ENCODE measurements at places on chromosomes 12 and 14. TPM values are rescaled to one million over a fixed set of nuclear protein-coding genes. Genes with fewer than 3 reads are reported as not detected.

The ENDOU gene
- not detected for total RNA-seq

The DLGAP5 gene
- 72.1 TPM for total RNA-seq

The TMCC3 gene
- total RNA-seq, result 3.7 TPM

The THTPA gene
- total RNA-seq, result 17.0 TPM

DNA sequence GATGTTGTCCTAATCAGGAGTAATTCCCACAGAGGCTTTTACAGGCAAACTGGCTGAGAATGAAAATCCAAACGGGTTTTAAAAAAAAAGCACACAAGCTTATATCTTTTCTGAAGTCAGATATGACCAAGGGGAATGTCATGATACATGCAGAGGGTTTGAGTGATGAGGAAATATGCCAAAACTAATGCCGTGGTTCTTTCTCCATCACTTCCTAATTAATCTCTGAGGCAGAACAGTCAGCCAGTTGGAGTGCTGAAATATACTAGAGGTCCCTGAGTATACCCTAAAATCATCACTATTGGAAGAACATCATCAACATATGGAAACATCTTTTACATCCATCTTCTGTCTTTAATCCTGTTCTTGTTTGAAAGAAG lies 160.8 kb upstream of the FAR2 start:
- H3K27me3 ChIP-seq, result no peaks in the 10 kb centered on the region
- H3K4me1 ChIP-seq, result no peaks in the 10 kb centered on the region
- H3K27ac ChIP-seq, result no peak overlapping the region
- H3K36me3 ChIP-seq, result no peaks in the 10 kb centered on the region

- no peaks in the 10 kb centered on the region for H3K36me3 ChIP-seq
- no peaks in the 10 kb centered on the region for H3K27me3 ChIP-seq
- no peak overlapping the region for H3K27ac ChIP-seq
These were observed 414.8 kb upstream of the MGAT4C start for GRCh38 chr12:86670986-86671385.

GRCh38 chr12:97758194-97758501 lies 295.5 kb downstream of the RMST start:
- H3K4me3 ChIP-seq, result no peak overlapping the region
- peaks cover 17% of the 10 kb centered on the region for H3K4me1 ChIP-seq
- no peak for DNase-seq
- no peaks in the 10 kb centered on the region for H3K36me3 ChIP-seq

DNA sequence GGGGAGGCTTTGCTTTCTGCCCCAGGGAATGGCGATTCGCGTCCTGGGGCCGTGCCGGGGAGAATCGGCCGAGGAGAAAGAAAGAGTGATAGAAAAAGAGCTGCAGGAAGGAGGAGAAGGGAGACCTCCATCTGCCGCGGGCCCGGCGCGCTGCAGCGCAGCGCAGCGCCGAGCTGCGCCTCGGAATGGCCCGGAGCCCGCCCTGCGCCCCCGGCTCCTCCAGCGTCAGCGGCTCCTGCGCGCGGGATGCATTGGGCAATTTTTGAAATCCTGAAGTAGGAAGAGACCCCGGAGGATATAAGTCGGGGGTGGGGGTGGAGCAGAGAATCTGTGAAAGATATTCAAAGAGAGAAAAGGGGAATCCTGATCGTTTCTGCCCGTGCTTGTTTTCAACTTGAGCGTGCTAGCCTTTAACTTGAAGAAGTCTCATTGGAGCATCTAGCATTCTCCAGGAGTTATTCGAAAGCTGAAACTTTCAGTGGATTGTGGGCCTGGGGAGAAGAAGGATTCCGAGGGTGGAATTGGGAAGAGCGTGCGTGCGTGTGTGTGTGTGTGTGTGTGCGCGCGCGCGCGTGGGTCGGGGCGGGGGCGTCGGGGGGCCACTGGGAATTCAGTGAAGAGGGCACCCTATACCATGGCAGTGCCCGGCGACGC lies 441 bp downstream of the PDE3A start:
- peak; percentile 87 for DNase-seq
- no peaks in the 10 kb centered on the region for H3K4me1 ChIP-seq
- peaks cover 55% of the 10 kb centered on the region for H3K27me3 ChIP-seq
- H3K27ac ChIP-seq, result peak overlapping the region; percentile 39
- no peaks in the 10 kb centered on the region for H3K36me3 ChIP-seq

DNA sequence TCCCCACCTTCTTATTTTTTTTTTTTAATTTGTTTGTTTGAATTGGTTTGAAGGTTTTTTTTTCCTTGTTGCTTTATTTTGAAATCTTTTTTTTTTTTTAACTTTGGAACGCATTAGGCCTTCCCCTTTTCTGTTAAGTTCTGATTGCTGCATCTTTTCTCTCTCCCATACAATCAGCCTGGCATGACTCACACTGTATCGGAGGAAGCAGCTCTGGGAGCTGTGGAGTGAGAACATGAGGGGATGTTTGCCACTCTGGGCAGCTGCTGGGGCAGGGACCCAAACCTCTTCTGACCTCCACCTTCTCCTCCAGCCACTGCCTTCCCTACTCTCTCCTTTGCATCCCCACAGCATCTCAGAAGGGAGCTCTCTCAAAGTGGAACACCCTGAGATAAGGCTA lies 160.3 kb upstream of the FKBP4 start:
- no peaks in the 10 kb centered on the region for H3K36me3 ChIP-seq
- no peak for DNase-seq

- DNase-seq, result peak; percentile 71
- no peaks in the 10 kb centered on the region for H3K27me3 ChIP-seq
- peaks cover 11% of the 10 kb centered on the region for H3K36me3 ChIP-seq
- no peak overlapping the region for H3K4me3 ChIP-seq
These were observed 15.4 kb downstream of the TEAD4 start for GRCh38 chr12:2974560-2974971.

DNA sequence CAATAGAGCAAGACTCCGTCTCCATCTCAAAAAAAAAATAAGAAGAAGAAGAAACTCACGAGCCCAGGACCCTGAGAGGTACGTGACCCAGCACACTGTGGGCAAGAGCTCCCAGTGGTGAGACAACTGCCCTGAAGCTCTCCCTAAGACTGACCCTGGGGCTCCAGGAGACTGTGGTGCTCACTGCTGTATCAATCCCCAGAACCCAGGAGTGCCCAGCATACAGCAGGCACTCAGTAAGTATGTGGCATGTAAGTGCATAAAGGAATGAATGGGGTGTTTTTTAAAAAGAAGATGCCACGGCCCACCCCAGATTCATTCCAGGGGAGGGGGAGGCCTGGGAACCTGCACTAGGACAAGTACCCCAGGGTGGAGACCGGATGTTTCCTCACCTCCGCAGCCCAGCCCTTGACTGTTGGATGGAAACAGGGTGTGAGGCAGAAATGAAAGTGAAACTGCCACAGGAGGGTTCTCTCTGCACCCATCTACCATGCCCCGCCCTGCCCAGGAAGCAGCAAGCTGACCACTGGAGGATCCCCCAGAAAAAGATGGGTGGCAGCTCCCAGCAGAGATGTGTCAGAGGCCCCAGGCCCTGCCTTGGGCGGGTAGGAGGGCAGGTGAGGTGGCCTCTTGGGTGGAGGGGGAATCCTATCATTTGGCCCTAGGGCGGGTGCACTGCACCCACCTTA lies 12.2 kb downstream of the ITPK1 start:
- DNase-seq, result no peak
- no peak overlapping the region for H3K4me3 ChIP-seq
- no peaks in the 10 kb centered on the region for H3K4me1 ChIP-seq
- no peaks in the 10 kb centered on the region for H3K27me3 ChIP-seq

DNA sequence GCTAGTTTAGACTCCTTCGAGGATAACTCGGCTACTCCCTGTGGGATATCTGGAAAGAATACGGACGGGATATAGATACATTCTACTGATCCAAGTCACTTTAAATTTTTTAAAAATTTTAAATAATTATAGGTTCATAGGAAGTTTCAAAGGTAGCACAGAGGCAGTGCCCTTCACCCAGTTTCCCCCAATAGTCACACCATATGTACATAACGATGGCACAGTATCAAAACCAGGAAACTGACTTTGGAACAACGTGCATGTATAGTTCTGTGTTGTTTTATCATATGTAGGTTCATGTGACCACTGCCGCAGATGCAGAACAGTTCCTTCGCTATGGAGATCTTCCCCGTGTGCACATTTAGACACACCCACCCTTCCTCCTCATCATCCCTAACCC lies 352.3 kb downstream of the CACNA1C start:
- H3K4me3 ChIP-seq, result no peak overlapping the region
- no peaks in the 10 kb centered on the region for H3K36me3 ChIP-seq
- H3K27me3 ChIP-seq, result no peaks in the 10 kb centered on the region
- no peak overlapping the region for H3K27ac ChIP-seq
- H3K4me1 ChIP-seq, result no peaks in the 10 kb centered on the region

DNA sequence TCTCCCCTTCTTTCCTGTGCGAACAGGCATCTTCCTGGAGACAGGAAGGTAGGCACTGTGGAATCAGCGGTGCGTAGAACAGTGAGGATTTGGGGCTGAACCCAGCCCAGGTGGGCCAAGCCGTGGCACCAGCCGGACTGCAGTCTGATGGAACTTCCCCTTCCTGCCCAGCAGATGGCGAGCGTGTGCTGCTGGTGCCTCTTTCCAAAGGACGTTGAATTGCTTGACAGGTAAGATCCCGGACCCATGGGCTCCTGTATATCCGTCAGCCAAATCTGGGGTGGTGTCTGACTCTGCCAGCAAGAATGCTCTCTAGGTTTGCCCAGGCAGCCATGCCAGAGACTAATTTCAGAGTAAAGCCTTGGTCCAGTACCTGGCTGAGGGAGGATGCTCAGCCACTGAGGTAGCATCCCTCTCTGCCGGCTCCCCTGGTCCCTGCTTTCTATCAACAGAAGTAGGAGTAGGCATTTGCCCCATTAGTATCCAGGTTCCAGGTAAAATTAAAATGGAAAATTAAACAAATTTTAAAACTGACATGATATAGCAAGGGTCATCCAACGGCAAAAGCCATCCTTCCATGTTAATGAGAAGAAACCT lies 21.1 kb upstream of the KCNA5 start:
- H3K27me3 ChIP-seq, result peaks cover 7% of the 10 kb centered on the region
- no peak overlapping the region for H3K4me3 ChIP-seq
- DNase-seq, result peak; percentile 93

GRCh38 chr14:100416081-100416680 lies 93.0 kb downstream of the SLC25A47 start:
- no peak overlapping the region for H3K27ac ChIP-seq
- no peak overlapping the region for H3K4me3 ChIP-seq
- H3K4me1 ChIP-seq, result no peaks in the 10 kb centered on the region
- no peaks in the 10 kb centered on the region for H3K36me3 ChIP-seq
- DNase-seq, result no peak

DNA sequence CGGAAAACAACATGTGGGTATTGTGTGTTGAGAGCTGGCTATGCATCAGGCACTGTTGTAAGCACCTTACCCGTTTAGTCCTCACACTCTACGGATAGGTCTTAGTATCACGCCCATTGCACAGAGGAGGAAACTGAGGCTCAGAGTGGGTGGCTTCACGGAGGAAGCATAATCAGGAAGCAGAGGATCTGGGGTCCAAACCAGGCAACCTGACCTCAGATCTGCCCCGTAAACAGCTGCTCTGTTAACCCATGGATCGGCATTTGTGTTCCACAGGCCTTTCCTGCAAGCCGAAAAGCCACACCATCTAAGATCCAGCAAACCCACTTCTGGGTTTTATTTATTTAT lies 107.9 kb downstream of the SCARB1 start:
- no peaks in the 10 kb centered on the region for H3K4me1 ChIP-seq
- H3K27me3 ChIP-seq, result no peaks in the 10 kb centered on the region
- H3K27ac ChIP-seq, result peak overlapping the region; percentile 90
- no peak for DNase-seq
- no peak overlapping the region for H3K4me3 ChIP-seq

DNA sequence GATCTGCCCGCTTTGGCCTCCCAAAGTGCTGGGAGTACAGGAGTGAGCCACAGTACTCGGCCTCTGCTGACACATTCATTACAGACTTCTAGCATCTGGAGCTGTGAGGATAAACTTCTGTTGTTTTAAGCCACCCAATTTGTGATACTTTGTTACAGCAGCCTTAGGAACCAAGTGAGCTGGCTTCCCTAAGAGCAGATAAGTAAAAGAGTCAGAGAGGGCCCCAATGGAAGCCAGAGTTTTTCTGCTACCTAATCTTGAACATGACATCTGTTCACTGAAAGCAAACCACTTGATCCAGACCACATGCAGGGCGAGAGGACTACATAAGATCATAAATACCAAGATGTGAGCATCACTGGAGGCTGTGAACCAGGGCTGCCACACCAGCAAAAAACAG lies 3.7 kb upstream of the MAPKAPK5 start:
- DNase-seq, result no peak
- H3K36me3 ChIP-seq, result peaks cover 12% of the 10 kb centered on the region
- no peaks in the 10 kb centered on the region for H3K4me1 ChIP-seq
- H3K27ac ChIP-seq, result no peak overlapping the region

- no peak overlapping the region for H3K4me3 ChIP-seq
- no peak for DNase-seq
- H3K4me1 ChIP-seq, result peaks cover 5% of the 10 kb centered on the region
These were observed 8.4 kb downstream of the NIN start for GRCh38 chr14:50822501-50823042.

- no peaks in the 10 kb centered on the region for H3K36me3 ChIP-seq
- DNase-seq, result peak; percentile 100
These were observed 4.4 kb upstream of the DNAJC22 start for GRCh38 chr12:49342066-49342913.

DNA sequence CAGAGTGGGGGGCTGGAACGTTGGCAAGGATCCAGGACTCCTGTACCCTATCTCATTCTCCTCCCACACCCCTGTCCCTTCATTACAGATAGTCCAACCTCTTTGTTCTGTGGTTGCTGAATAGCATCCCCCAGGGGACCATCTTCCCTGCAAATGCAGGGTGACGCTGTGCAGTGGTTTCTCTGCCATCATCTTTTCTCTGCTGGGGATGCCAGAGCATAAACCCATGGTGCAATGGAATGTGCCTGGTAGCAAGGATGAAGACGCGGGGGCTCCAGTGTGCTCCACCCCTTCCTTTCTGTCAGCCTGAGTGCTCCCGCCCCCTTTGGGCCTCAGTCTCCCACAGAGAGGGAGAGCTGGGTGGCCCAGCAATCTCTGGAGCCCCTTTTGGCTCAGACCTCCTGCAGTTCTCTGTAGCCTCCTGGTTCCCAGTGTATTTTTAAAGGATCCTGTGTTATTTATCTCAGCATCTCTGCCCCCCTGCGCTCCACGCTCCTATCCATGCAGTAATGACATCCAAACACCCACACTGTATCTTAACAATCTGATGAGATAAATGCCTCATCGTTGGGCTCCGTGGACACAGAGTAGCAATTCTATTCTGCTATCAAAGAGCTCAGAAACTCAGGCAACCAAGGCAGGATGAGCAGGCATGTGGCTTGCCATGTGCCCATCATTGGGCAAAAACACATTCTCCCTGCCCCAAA lies 212.8 kb downstream of the CACNA1C start:
- H3K27me3 ChIP-seq, result no peaks in the 10 kb centered on the region
- no peak overlapping the region for H3K4me3 ChIP-seq
- peaks cover 8% of the 10 kb centered on the region for H3K4me1 ChIP-seq
- no peak overlapping the region for H3K27ac ChIP-seq
- H3K36me3 ChIP-seq, result no peaks in the 10 kb centered on the region

- DNase-seq, result no peak
- H3K27ac ChIP-seq, result no peak overlapping the region
- H3K36me3 ChIP-seq, result no peaks in the 10 kb centered on the region
- no peaks in the 10 kb centered on the region for H3K27me3 ChIP-seq
- H3K4me1 ChIP-seq, result no peaks in the 10 kb centered on the region
- H3K4me3 ChIP-seq, result no peak overlapping the region
These were observed 32.0 kb downstream of the NGB start for GRCh38 chr14:77238996-77239395.

Measured in endodermal cell (in vitro differentiated cells).